ENCODE measurements at places on chromosomes 2 and 18.

DNA sequence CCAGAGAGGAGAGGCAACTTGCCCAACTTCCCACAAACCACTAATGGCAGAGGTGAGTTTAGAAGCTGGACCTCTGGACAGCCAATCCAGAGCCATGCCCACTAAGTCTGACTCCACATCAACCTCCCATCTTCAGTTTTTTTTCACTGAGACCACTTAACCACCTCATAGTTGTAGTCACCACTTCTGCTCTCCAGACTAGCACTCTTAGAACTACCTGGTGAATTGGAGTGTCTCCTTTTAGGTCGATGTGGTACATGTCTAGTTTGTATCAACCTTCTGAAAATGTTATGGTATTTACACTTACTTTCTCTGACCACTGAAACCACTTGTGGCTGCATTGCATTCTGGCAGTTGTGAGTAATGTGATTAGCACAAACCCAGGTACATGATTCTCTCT is 743.6 kb upstream of the FANCL start:
- H3K27ac ChIP-seq: no peak overlapping the region
- H3K4me1 ChIP-seq: no peaks in the 10 kb centered on the region
- H3K36me3 ChIP-seq: no peaks in the 10 kb centered on the region
- DNase-seq: no peak

DNA sequence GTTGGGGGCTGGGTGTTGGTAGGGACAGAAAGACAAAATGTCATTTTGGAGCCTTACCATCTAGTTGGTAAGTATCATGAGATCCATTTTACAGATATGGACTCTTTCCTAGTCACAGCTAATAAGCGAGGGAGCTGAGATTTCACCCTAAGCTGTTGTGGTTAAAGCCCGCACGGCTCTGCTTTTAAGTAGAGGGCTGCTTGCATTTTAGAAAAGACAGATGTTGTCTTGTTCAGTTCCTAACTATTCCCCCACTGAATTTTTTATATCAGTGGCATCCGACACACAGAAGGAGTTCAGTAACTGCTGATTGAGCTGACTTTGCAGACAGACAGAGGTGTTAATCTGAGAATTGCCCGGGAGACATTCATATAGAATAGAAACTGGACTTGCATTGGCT is 3.7 kb downstream of the QPCT start:
- H3K27me3 ChIP-seq: peaks cover 10% of the 10 kb centered on the region
- no peaks in the 10 kb centered on the region for H3K36me3 ChIP-seq
- no peak overlapping the region for H3K27ac ChIP-seq
- H3K4me1 ChIP-seq: peaks cover 9% of the 10 kb centered on the region

- no peak overlapping the region for H3K4me3 ChIP-seq
- peaks cover 21% of the 10 kb centered on the region for H3K27me3 ChIP-seq
- H3K27ac ChIP-seq: no peak overlapping the region
- no peak for DNase-seq
Observed at GRCh38 chr2:217008794-217009193, 148.9 kb upstream of the TNP1 start.

- no peaks in the 10 kb centered on the region for H3K36me3 ChIP-seq
- peaks cover 5% of the 10 kb centered on the region for H3K27me3 ChIP-seq
- DNase-seq: no peak
- H3K27ac ChIP-seq: no peak overlapping the region
Observed at GRCh38 chr18:10101729-10102128, 187.9 kb downstream of the VAPA start.

- DNase-seq: no peak
- no peak overlapping the region for H3K4me3 ChIP-seq
- H3K27me3 ChIP-seq: no peaks in the 10 kb centered on the region
- H3K4me1 ChIP-seq: no peaks in the 10 kb centered on the region
- no peaks in the 10 kb centered on the region for H3K36me3 ChIP-seq
Observed at GRCh38 chr2:142778289-142778688, 99.2 kb upstream of the KYNU start.

GRCh38 chr2:12828980-12829379 is 112.2 kb downstream of the TRIB2 start:
- DNase-seq: no peak
- H3K4me3 ChIP-seq: no peak overlapping the region
- H3K4me1 ChIP-seq: no peaks in the 10 kb centered on the region
- no peaks in the 10 kb centered on the region for H3K36me3 ChIP-seq
- peaks cover 2% of the 10 kb centered on the region for H3K27me3 ChIP-seq

DNA sequence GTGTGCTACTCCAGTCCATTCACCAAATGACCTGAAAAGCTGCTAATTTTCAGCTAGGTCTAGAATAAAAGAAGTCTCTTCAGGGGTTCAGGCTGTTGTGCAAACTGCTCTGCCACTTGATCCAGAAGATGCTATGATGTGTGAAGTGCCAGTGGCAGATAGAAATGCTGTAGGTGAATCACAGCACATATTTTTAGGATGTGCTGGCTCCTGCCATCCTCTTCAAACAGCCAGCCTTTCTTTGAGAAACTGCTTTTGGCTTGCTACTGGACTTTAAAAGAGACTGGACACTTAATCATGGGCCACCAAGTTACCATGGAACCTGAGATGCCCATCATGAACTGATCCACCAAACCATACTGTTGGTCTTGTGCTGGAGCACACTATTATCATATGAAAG is 322.1 kb downstream of the EN1 start:
- peaks cover 2% of the 10 kb centered on the region for H3K36me3 ChIP-seq
- no peak overlapping the region for H3K4me3 ChIP-seq
- no peak overlapping the region for H3K27ac ChIP-seq
- no peaks in the 10 kb centered on the region for H3K27me3 ChIP-seq
- no peak for DNase-seq
- H3K4me1 ChIP-seq: no peaks in the 10 kb centered on the region

- H3K27ac ChIP-seq: no peak overlapping the region
- H3K4me3 ChIP-seq: no peak overlapping the region
- no peaks in the 10 kb centered on the region for H3K36me3 ChIP-seq
- no peaks in the 10 kb centered on the region for H3K4me1 ChIP-seq
- H3K27me3 ChIP-seq: no peaks in the 10 kb centered on the region
Observed at GRCh38 chr18:73714466-73714865, 433.2 kb downstream of the FBXO15 start.

- H3K36me3 ChIP-seq: no peaks in the 10 kb centered on the region
- H3K27me3 ChIP-seq: peaks cover 16% of the 10 kb centered on the region
- H3K27ac ChIP-seq: no peak overlapping the region
- no peak overlapping the region for H3K4me3 ChIP-seq
Observed at GRCh38 chr2:207103132-207103531, 62.6 kb downstream of the KLF7 start.

DNA sequence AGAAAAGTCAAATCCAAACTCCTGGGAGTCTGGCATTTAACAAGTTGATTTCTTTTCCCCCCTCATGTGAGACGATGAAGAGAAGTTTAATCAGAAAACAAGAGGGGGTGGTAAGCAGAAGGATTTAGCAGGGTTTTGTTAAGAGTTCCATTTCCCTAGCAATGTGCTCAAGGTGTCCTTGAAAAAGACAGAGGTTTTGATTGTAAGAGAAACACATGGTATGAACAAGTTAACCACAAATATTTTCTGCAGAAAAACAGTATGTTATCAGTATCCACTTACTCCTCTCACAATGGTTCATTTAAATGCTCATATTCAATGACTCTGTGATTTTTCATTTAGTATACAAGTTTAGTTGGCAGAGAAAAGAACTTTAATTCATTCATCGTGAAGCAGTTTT is 26.8 kb downstream of the LAMA1 start:
- no peak overlapping the region for H3K4me3 ChIP-seq
- no peaks in the 10 kb centered on the region for H3K36me3 ChIP-seq
- no peaks in the 10 kb centered on the region for H3K4me1 ChIP-seq
- H3K27ac ChIP-seq: no peak overlapping the region
- DNase-seq: no peak

GRCh38 chr18:58101291-58101794 is 57.3 kb downstream of the NEDD4L start:
- H3K27ac ChIP-seq: no peak overlapping the region
- no peak for DNase-seq
- no peak overlapping the region for H3K4me3 ChIP-seq
- H3K27me3 ChIP-seq: peaks cover 18% of the 10 kb centered on the region
- no peaks in the 10 kb centered on the region for H3K4me1 ChIP-seq

DNA sequence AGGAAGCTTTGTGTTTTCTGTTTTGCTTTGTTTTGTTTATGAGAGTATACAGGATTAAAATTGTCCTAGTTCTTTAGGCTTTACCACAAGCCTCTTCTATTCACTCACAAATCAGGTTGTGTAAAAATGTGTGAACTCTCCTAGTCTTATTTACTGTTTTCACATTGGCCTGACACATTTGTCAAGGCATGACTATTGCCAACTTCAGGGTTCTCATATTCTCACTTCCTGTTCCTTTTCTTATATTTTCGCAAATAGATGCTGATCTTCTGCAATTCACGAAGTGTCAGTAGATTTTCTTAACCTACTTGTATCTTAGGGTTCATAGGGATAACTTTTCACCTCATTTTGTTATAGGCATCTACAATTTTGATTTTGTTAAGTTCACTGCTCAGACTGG is 67.1 kb downstream of the CCDC102B start:
- no peaks in the 10 kb centered on the region for H3K27me3 ChIP-seq
- no peak for DNase-seq
- no peaks in the 10 kb centered on the region for H3K36me3 ChIP-seq
- no peaks in the 10 kb centered on the region for H3K4me1 ChIP-seq
- no peak overlapping the region for H3K4me3 ChIP-seq
